ENCODE measurements at places on chromosomes 7 and 10. TPM values are rescaled to one million over a fixed set of nuclear protein-coding genes. Genes with fewer than 3 reads are reported as not detected.

GRCh38 chr7:110974441-110974840 lies 116.5 kb upstream of the LRRN3 start:
- DNase-seq, result no peak

DNA sequence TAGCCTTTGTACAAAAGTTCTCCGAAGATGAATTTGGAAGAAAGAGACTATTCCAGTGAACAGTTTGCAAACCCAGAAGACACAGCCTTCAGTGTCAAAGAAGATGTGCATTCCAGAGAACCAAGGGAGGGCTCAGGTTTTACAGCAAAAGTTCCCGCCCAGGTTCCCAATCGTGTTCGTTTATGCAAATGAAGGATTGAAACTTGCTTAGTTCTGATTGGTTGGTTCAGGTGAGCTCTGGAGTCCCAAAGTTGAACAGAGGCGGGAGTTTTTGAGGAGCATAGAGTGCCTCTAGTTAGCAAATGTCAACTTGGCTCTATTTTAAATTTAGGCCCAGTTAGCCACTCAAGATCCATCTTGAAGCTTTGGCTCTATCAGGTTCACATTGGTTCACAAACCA lies 51.3 kb downstream of the TMEM270 start:
- DNase-seq, result no peak

GRCh38 chr10:130820880-130821482 lies 490.5 kb downstream of the TCERG1L start:
- peak; percentile 59 for DNase-seq

GRCh38 chr7:131231381-131232220 lies 96.1 kb upstream of the MKLN1 start:
- DNase-seq, result no peak

DNA sequence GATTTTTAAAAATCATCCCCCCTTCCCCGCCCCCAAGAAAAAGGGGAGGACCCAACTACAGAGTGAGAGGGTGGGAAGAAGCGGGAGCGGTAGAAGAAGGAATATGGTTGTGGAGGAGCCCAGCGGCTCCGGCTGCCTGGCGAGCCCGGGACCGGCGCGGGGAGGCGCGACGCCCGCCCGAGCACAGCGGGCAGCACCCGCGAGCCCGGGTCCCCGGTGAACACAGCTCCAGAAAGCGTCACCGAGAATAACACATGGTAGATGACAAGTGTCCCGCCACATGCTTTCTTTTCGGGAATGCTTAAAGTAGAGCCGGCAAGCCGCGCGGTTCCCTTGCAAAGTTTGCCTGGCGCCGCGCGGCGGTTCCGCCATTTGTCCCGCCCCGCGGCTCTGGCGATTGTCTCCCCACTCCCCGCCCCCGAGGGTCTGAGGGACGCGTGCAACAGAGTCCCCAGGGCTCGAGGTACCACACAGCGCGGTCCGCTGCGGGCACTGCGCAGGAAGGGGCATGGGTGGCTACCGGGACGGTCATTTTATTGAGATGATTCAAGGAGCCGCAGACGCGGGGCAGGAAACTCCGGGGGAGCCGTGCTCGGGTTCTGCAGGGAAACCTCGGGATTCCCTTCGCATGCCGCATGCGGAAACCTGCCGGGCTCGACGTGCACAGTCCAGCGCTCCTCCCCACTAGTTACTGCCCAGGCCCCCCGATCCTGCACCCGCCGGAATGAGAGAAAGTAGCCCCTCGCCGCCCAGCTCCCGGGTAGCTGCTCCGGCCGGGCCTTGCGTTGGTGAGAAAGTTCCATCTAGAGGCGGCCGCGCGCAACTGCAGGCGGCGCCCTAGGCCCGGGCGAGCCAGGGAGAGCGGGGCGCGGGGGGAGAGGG lies 781 bp upstream of the GRM8 start:
- DNase-seq, result peak; percentile 91

- no peak for DNase-seq
Observed at GRCh38 chr7:55132550-55132889, 113.7 kb downstream of the EGFR start.

- DNase-seq, result no peak
Observed at GRCh38 chr7:10912077-10912476, 61.6 kb upstream of the PHF14 start.

- DNase-seq, result no peak
Observed at GRCh38 chr7:156192921-156193320, 380.7 kb upstream of the SHH start.

GRCh38 chr7:155337946-155338631 lies 40.4 kb downstream of the INSIG1 start:
- peak; percentile 83 for DNase-seq

The NUTM2B gene
- 1.3 TPM for total RNA-seq

The GPR146 gene
- total RNA-seq, result 61.7 TPM

The VSTM4 gene
- 1.1 TPM for total RNA-seq

Data from lower leg skin (tissue), 4 donors.